ENCODE measurements at places on chromosomes 5 and 9.

GRCh38 chr9:127876026-127876763, 1.3 kb downstream of the AK1 start:
- DNase-seq = no peak

GRCh38 chr9:19130436-19130835, 3.1 kb upstream of the PLIN2 start:
- DNase-seq = no peak

DNA sequence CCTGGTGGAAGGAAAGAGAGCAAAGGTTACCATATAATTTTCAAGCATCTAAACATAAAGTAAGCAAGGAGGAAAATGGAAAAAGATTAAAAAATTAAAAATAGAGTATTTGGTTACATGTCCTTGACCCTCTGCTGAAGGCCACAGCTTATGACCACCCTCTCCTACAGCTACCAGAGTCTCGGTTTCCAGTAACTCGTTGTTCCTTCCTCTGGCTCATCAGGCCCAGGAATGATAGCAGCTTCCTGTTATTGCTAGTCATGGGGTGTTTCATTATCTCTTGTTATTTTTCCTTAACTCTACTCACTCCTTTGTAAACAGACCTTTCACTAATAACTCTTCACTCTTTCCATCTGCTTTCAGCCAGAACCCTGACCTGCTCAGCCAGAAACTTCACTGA, 102.2 kb downstream of the YTHDC2 start:
- DNase-seq = no peak

GRCh38 chr5:99543841-99544240, 615.0 kb upstream of the CHD1 start:
- no peak for DNase-seq

DNA sequence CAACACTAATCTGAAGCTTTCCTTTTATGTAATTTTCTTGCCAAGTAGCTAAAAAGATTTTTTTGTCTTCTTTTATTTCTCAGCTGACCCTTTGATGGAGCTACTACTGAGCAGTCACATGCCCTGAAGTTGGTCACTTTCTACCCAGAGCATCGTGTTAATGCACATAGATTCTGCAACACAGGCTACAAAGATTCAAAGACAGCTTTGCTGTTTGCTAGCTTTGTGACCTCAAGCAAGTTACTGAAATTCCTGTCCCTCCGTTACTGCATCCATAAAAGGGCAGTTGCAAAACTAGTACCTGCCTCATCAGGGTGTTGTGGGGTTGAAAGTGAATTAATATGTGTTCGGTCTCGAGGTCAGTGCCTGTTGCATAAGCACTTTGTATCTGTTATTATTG, 179.9 kb downstream of the GAS1 start:
- DNase-seq = no peak

All from tibial nerve (tissue), 4 donors.